Activated effector memory CD4-positive, alpha-beta T cell treated with Interleukin-2 at 50 U/mL for 16 hours (primary cell): ENCODE measurements at places on chromosomes 12 and 14.
A peak's percentile ranks its signal among the peaks of the same experiment; 100 is the strongest.

GRCh38 chr14:41634286-41634685 is 27.6 kb downstream of the LRFN5 start:
- DNase-seq = no peak

GRCh38 chr14:104239861-104240301 is 101.5 kb downstream of the KIF26A start:
- DNase-seq = no peak

GRCh38 chr14:64266239-64266638 is 27.9 kb downstream of the ESR2 start:
- DNase-seq = no peak

DNA sequence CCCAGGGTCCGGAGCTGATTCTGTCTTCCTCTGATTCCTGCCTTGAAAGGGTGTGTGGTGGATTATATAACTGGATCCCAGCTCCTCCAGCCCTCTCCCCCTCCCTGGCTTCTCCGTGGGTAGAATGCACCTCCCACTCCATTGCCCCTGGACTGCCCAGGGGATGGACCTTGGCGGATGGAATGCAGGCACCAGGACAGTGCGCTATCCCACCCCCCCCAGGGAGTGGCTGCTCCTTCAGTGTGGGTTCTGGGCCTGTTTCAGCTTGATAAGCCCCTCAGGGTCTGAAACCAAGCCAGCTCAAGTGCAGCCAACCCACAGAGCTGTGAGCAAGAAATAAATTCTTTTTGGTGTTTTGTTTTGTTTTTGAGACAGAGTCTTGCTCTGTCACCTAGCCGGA is 112.4 kb upstream of the TMEM132D start:
- no peak for DNase-seq

DNA sequence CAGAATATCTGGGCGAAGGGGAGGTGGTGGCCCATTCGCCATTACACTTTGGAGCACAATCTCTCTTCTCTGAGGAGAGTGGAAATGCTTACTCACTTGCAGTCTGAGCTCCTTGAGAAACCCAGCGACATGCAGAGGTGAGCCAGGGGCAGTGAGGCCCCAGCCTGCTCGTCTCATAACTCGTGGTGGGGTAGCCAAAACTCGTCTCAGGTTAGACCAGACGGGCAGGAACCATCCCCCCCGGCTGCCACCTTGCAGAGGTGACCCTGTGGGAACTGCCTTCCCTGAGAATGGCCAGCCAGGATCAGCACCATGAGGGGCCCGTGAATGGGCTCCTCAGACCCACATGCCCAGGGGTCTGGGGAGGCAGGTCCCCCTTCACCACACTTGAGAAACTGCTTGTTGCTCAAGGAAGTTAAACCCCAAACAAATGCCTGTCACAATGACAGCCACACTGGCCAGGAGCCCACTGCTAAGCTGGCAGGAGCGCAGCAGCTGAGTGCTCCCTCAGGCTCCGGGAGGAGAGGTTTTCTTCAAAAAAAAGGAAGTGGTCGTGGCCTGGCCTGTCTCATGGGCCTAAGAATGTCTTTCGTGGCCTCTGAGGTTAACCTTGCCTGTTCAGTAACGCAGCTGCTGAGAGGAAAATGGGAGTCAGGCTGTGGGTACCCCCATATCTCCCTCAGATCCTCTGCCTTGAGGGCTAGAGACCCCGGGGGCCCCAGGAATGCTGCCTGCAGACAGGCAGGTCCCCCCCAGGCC is 9.2 kb upstream of the ALDH2 start:
- DNase-seq = no peak

GRCh38 chr14:103456167-103456835 is 66.3 kb downstream of the CKB start:
- DNase-seq = no peak

GRCh38 chr12:88897723-88898122 is 317.5 kb upstream of the KITLG start:
- no peak for DNase-seq

DNA sequence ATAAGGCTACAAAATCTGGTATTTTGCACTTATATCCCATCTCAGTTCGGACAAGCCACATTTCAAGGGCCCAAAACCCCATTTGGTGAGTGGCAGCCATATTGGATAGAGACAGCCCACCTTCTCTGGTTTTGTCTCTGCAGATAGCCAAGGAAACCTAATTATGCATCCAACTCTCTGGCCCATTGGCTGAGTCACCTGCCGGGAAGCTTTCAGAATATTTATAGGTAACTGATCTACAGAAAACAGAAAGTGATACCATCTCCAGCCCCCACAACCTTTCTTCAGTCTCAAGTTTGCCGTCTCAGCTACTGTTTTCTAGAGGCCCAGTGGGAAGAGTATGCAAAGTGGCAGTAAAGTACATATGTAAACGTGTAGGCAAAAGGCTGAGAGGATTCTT is 33.7 kb upstream of the PPP1CC start:
- DNase-seq = no peak

DNA sequence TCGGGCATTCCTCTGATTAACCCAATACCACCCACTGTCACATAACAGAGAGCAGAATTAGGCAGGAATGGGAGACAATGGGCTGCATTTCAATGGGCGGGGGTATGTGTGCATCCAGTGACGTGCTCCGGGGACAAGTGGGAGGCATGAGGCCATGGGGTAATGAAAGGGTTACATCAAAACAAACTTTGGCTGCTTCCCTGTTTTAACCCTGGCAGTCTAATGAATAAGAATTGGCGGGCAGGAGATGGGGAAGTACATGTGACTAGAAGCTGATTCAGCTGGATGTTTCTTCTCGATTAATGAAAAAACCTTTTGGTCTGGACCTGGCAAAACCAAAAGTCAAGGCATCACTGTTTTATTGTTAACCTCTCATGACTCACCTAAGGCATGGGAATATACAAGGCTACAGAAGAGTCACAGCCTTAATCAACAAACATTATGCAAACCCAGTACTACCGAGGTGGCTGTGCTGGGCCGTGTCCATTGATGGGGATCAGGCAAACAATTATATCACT is 44.2 kb downstream of the SOCS2 start:
- no peak for DNase-seq

DNA sequence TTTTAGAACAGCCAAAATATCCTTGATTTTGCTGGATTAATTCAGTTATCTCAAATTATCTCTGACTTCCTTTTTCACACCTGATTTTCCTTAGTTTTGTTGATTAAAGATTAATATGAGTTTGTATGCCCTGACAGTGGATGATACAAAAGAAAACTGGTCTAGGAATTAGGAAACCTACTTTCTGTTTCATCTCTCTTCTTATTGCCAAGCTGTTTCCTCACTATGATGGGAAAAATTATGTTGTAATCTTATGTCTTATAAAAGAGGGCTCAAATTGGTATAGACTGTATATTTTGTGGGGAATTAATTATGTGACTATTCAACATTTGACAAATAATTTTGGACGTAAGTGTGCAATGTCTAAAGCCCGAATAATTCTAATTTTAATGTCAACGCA is 271.6 kb downstream of the FBXL14 start:
- DNase-seq = no peak

- no peak for DNase-seq
These were observed 36.4 kb downstream of the NFKBIA start for GRCh38 chr14:35368139-35368460.

DNA sequence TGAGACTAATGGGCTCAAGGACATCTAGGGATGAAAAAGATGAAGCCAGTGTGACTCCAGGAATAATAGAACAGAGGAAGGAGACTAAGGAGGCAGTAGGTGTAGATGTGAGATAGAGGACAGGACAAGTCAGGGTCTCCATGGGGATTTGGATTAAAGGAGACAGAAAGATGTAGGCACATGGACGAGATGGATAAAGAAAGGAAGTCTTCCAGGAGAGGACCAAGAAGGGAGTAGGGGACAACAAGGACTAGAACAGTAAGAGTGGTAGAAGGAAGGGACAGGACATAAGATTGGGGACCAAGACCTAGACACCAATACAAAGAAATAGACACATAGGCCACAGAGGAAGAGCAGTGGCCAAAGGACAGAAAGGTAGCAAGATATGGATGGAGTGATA is 7.1 kb upstream of the PCK2 start:
- DNase-seq = no peak

GRCh38 chr12:47091009-47091408 is 11.2 kb upstream of the AMIGO2 start:
- DNase-seq = no peak

- no peak for DNase-seq
These were observed 192.7 kb downstream of the BTG1 start for GRCh38 chr12:91952916-91953315.

GRCh38 chr12:70365648-70366518 is at the start of gene KCNMB4:
KCNMB4 (plus strand) TSS chr12:70366290; CDS start chr12:70366735, 445 bp downstream.
- DNase-seq = peak; percentile 55

DNA sequence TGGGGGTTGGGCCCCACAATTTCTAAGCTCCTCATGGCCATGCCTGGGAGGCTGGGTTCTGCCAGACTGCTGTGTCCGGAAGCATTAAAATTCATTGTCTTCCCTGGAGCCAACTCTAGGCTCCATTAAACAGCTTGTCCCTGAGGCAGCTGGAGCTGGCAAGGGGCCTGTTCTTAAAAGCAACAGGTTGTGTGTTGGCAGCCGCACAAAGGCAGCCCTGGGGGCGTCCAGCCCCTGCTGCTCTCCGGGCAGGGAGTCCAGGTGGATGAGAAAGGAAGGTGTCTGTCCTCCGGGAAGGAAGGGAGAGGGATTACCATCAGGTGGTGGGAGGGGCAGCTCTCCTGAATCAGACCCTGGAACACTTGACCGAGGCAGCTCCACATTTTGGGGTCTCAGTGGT is 98.9 kb downstream of the CHST11 start:
- DNase-seq = no peak

- no peak for DNase-seq
These were observed 38.8 kb downstream of the FAM222A start for GRCh38 chr12:109752117-109753053.

- DNase-seq = no peak
These were observed 88.0 kb downstream of the ANO6 start for GRCh38 chr12:45303945-45304344.

DNA sequence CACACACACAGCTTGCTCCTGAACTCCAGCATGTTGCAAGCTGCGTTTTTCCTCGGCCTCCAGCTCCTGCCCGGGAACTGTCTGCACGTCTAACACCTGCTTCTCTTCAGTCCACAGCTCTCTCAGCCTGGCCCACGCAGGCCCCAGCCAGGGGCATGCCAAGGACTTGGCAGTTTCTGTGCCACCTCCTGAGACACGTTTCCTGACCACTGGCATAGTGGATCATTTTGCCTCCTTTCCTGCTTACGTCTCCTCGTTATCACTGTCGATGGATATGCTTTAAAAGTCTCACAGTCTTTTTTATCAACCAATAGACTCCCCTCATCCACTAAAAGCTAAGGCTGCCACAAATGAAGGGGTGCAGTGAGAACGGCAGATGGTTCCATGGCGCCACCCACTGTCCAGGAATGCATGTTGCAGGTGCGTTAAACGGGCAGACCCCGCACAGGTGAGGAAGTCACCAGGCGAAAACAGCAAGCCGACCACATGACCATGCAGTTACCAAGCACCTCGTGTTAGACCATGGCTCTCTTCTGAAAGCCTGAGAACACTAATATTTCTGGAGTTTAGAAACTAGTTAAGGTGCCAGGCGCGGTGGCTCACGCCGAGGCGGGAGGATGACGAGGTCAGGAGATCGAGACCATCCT is 14.7 kb upstream of the TEAD4 start:
- peak; percentile 13 for DNase-seq
